ENCODE measurements at places on chromosomes 13 and 19.

- DNase-seq, result no peak
Measured at GRCh38 chr19:2952953-2953481, 8.2 kb upstream of the ZNF77 start.

GRCh38 chr19:16470541-16470910 lies 1.2 kb downstream of the EPS15L1 start:
- DNase-seq, result no peak

GRCh38 chr13:58949646-58950045 lies 1214.1 kb downstream of the DIAPH3 start:
- DNase-seq, result no peak

DNA sequence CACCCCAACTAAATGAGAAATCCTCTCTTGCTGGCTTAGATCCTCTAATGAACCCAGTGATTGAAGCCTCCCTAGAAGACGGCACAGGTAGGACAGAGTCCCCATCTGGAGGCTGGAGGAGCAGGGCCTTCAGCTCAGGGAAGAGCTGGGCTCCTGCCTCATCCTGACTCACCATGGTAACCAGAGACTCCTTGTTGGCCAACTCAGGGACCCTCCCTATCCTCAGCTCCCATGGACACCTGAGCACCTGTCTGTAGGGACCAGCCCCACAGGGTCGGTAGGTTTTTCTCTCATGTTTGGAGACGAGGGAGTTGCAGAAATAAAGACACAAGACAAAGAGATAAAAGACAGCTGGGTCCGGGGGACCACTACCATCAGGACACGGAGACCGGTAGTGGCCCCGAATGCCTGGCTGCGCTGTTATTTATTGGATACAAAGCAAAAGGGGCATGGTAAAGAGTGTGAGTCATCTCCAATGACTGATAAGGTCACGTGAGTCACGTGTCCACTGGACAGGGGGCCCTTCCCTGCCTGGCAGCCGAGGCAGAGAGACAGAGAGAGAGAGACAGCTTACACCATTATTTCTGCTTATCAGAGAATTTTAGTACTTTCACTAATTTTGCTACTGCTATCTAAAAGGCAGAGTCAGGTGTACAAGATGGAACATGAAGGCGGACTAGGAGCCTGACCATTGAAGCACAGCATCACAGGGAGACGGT lies 26.6 kb downstream of the SIGLEC7 start:
- DNase-seq, result no peak

- DNase-seq, result no peak
Measured at GRCh38 chr19:45146251-45146650, 14.5 kb downstream of the NKPD1 start.

DNA sequence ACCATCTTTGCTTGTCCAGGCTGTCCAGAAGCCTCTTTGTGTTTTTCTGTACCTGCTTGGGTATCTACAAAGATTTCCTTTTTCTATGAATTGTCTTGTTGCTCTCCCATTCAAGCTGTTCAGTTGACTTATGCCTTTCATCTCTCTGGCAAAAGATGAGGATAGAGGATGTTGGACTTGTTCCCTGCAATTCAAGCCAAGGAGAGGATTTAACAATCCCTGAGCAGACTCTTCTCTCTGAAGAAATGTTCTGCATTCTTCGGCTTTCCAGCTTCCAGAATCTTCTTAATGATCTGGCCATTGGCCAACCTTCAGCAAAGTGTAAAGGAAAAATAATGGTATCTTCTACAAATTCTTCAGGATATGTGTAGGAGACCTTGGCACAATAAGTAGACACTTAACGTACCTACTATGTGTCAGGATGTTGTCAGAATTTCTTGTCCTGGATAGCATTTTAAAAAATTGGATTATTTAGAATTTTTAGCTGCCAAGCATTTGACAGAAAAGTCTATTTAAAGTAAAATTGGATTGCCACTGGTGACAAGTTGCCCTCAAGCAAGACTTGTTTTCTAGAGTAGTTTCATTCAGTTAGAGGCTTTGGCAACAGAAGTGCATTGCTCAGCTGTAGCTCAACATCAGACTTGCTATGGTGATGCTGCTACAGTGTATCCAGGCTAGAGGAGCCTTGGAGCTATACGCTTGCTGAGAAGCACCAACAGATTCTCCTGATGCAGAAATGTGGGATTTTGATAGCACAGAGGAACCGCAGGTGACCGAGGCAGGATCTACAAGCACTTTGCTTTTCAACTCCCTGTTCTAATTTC lies 455.7 kb downstream of the SUCLA2 start:
- DNase-seq, result no peak

GRCh38 chr13:36275190-36276002 lies 22.2 kb downstream of the CCDC169 start:
- DNase-seq, result no peak

- no peak for DNase-seq
Measured at GRCh38 chr19:32223595-32224370, 121.6 kb upstream of the ZNF507 start.

GRCh38 chr19:5124111-5124855 lies 155.4 kb downstream of the KDM4B start:
- no peak for DNase-seq

DNA sequence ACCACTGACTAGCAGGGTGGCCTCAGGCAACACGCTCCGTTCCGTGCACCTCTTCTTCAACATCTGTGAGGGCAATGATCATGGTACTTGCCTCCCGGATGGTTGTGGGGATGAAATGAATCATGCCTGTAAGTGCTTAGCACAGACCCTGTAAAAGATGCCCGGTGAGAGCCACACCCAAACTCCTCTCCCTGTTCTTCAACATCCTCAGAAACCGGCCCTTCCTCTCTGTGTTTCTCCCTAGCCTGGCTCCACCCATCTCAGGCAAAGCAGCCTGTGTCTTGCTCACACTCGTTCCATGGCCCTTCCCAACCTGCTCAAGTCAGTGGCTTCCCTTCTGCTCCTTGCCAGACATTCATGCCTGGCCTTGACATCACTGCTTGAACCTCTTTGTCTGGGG lies 5.8 kb upstream of the DMKN start:
- no peak for DNase-seq

GRCh38 chr13:66927562-66927961 lies 302.6 kb downstream of the PCDH9 start:
- no peak for DNase-seq

- DNase-seq, result no peak
Measured at GRCh38 chr13:28049880-28050875, 50.2 kb downstream of the FLT3 start.

DNA sequence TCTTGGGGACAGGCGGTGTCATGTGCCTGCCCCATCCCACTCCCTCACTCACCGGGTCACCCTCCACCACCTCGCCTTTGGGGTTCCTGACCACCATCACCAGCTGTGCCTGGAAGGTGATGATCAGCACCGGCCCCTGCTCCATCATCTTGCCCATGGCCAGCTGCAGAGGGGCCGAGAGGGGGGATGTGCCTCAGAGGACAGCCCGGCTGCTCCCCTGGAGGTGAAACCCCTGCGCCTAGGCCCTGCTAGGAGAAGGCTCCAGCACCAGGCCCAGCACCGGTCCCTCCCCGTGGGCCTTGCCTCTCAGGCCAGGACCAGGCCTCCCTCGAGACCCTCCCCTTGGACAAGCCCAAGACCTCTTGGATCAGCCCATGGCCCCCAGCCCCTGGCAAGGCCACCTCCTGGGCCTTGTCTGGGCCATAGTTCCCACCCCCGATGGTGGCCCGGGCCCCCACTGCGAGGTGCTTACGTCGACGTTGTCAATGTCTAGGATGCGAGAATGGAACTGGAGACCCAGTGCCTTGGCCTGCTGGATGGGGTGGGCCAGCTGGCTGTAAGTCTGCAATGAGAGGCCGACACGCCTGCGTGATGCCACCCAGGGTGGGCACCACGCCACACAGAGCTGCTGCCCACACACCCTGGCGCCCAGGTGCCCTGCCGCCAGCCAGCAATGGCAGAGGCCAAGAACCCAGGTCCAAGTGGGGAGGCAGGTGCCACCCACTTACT lies 1.8 kb upstream of the CTXN1 start:
- DNase-seq, result no peak
